Skeletal muscle cell (primary cell): ENCODE measurements at places on chromosomes 5 and 9.
A peak's percentile ranks its signal among the peaks of the same experiment; 100 is the strongest.

DNA sequence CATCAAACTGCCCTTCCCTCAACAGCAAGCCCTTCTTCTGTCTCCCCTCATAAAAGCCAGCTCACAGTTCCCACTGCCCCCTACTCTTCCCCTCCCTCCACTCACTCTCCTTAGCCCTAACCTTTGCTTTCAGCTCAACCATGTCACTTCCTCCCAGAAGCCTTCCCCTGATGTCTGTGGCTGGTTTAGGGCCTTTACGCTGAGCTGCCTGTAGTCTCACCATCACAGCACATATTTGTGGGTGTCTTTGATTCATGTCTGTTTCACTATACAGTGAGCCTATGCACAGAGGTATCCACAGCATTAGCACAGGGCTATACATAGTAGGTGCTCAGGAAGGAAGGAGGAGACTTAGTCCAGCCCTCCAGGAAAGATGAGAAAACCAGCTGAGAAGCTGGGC is 34.7 kb downstream of the C9orf50 start:
- DNase-seq, result no peak

DNA sequence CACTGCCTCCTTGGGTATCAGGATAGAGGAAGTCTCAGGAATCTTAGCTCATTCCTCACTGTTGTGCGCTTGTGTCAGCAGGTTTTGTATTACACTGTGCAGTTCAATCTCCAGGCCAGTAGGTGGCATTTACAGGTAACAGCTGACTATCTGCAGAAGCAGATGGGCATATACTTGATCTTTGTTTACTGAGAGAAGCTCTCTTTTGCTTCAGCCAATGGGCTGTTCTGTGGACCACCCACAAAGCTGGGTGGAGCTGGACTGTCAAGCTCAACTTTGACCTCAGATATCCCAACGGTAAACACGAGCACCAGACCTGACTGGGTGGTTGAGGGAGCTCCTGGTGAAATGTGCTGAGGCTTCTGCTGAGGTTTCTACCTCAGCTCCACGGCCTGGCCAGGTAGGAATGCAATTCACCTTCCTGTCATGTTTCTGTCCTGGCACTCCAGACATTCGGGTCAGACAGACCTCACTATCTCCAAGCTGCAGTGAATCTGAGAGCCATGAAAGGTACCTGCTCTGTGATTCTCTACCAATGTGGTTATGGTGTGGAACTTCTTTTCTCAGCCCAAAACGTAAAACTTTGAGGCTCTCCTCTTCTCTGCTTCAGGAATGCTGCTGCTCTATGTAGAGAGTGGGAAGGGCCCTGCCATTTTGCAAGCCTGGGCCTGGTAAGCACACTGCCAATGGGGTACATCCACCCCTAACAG is 167.9 kb upstream of the ACTBL2 start:
- peak; percentile 33 for DNase-seq

GRCh38 chr9:36037549-36038122 is 923 bp downstream of the RECK start:
- DNase-seq, result no peak

DNA sequence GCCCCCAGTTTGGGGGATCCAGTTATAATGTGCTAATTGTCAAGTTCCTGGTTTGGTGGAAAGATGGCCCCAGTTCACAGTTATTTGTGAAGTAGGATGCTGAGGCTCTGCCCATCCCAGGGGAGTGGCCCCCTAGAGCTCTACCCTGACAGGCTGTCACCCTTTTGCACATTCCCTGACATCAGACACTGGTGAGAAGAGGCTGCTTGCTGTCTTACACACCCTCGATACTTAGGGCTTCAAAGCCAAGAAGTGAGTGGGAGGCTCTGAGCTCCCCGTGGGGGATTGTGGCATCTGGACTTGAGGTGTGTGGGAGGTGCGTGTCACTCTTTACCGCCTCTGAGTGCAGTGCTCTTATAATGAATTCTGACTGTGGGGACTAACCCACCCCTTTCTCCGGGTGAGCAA is 168.5 kb downstream of the DOCK2 start:
- peak; percentile 56 for DNase-seq

DNA sequence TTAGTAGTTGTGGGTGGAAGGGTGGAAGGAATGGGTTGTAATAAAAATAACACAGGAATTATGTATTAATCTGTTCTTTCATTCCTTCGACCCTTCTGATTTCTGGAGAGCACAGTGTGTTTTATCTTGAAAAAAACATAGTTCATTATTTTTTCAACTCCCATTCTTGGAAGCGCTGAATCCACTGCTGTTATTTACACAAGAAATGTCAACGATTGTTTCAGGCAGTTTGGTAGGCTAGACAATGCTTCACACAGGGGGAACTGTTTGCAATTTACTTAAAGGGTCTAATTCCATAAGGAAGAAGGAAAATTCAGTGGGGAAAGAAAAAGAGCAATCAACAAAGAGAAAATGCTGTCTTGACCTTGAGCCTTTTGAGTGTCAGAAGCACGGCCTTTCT is 142.9 kb downstream of the TLE1 start:
- DNase-seq, result no peak

GRCh38 chr5:81290146-81290545 is 11.2 kb upstream of the ZCCHC9 start:
- DNase-seq, result no peak

GRCh38 chr5:109723606-109724005 is 33.9 kb downstream of the MAN2A1 start:
- no peak for DNase-seq

DNA sequence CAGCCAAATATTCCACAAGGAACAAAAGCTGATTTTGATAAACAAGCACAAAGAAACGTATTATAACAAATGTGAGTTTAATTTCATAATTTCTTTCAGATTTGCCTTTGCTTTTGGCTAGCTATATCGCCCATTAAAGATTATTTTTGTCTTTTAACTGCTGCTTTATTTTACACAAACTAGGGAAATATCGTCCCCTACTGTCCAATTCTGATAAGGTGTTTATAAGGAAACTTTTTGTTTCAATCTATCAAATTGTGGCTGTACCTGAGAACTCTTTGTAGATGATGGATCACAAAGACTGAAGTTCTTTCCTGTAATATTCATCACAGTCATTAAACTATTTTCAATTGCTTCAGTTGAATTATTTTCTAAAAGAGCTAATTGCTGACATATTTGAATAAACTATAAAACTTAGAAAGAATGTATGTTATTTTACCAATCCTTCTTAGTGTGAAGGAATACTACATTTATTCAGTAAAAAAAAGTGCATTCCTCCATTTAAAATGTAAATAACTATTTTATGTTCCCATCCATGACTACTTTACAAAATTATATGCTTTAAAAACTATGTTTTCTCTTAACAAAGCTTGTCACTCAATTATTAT is 431.3 kb upstream of the ITGA1 start:
- DNase-seq, result no peak

DNA sequence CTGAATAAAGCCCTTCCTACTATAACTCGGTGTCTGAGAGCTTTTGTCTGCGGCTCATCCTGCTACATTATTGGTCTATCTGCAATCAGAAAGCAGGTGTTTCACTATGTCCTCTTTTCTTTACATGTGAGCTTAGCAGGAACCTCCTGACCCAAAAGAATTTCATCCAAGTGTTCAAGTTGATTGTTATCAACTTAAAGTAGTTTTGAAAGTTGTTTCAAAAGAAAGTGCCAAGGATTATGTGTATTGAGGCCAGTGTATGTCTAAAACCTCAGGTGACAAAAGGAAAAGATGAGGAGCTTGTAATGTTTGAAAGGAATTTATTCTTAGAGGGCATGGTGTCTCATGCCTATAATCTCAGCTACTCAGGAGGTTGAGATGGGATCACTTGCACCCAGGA is 8.1 kb upstream of the SELENOP start:
- DNase-seq, result no peak

DNA sequence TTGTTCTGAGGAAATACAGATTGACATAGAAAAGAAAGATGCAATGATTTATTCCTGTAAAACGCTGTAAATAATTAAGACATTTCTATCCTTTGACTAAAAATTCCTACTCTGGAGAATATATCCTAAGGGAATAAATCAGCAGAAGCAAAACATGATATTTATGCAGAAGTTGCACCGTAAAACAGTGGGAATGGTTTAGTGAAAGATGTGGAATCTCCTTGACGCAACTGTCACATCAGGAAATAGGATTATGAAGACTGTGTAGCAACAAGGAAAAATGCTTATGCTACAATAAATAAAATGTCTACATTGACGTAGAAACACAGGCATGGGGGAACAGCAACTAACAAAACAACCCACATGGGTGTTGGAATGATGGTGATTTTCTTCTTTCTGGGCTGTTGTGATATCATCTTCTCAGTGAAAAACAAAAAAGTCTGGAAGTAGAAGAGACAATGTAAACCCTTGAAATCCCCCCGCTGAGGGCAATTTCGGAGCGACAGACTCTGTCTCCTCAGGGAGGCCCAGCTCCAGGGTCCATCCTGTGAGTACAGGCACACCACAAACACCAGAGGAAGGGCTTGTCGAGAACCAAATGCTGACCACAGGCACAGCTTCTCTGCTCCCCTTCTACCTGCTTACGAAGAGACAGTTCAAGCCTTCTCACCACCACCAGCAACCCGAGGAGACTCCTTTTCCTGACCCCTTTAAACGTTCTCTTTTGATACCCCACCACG is 25.2 kb downstream of the COL23A1 start:
- DNase-seq, result no peak

- no peak for DNase-seq
Measured at GRCh38 chr9:96425500-96426169, 7.5 kb upstream of the ZNF367 start.

DNA sequence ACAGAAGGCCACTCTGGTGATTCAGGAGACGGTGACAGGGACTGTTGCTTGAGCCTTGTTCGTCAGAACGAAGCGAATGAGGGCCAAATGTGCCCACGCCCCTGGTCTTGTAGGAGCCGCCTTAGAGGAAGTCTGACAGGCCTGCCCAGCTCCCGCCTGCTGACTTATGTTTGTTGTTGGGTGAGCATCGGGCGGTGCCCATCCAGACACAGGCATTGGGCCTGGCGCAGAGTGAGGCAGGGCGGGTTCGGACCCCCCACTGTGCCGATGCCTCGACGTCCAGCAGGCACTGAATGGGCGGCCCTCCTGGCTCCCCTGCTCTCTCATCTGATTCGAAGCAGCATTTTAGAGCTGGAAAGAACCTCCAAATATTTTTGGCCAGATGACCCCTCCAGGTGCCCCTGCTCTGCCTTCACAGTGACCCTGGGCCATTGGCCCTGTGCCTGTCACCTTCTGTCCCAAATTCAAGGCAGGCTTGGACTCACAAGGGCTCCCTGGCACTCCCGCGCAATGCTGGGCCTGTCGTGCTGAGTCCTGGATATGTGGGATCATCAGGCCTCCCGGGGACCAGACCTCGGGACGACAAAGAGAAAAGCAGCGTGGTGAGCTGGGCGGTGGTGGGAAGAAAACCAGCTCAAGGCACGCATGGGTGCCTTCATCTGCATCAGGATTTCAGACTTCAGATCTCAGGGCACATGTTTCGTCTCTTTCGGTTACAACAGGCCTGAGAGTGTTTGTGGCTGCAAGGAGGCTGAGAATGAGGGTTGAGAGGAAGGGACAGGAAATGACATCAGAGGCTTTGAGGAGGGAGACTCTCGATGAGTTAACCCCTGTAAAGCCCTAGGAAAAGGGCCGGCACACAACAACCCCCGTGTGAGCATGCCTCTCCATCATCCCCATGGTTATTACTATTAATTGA is 37.1 kb upstream of the OLFM1 start:
- no peak for DNase-seq

DNA sequence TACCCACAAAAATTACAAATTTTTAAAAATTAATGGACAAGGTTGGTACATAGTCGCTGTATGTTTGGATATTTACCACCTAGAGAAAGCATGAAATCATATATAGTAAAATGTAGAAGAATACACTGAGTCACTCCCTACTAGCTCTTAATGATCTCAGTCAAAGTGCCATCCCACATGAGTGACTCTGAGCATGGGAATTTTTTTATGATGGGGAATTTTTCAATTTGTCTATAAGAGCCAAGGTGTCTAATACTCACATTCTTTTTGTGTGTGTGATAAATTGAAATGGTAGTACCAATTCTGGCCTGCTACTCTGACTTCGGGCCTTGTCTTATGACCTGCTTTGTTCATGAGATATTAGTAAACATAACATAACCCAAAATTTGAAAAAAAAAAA is 483.2 kb downstream of the CDH10 start:
- no peak for DNase-seq

GRCh38 chr5:78353520-78353919 is 6.9 kb upstream of the SCAMP1 start:
- DNase-seq, result no peak

GRCh38 chr9:109115931-109116526 is 3.7 kb downstream of the TMEM245 start:
- no peak for DNase-seq

DNA sequence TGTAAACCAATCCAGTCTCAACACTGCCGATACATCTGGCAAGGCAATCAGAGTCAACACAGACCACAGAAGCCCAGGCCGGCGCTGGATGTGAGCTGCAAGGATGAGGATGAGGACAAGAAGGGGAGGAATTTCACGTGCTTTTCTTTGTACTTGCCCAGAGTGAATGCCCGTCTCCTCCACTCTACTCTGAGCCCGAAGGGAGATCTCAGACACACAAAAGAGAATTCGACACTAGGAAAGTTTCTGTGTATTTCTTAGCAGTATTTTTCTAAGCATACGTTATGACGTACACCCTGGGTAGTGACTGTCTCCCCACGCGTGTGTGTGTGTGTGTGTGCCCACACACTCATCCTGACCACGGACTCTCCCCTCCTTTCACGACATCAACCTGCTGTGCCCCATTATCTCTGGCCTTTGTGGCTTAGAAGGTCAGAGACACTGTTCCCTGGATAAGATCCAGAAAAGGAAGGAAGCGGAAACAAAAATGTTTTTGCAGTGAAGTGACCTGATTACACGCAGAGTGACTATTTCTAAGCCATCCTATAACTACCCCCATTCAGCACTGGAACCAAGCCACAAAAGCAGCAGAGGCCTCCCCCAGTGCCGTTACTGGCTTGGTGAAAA is 227.3 kb upstream of the DAPK1 start:
- DNase-seq, result peak; percentile 53

GRCh38 chr9:3012245-3012644 is 168.3 kb upstream of the PUM3 start:
- DNase-seq, result no peak

- DNase-seq, result no peak
Measured at GRCh38 chr5:31485376-31486207, 46.3 kb downstream of the DROSHA start.

DNA sequence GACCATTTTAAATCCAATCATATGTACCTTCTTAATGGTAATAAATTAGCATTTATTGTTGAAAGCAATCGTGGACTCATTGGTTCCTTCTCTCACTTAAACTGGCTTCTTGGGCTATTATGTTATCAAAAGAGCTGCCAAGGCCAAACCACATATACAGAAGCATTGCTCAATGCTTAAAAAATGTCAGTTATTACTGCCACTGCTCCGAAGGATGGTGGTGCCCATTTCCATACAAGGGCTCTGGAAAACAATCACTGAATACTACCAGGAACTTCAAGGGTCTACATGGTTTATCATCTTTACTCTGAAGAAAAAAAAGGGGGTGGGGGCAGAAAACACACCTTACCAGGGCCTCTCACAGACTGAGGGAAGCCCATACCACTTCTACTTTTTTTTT is 104.3 kb downstream of the GNAQ start:
- no peak for DNase-seq

- no peak for DNase-seq
Measured at GRCh38 chr5:121497176-121497575, 354.5 kb upstream of the FTMT start.
